ENCODE measurements at places on chromosomes 13 and 19. TPM values are rescaled to one million over a fixed set of nuclear protein-coding genes. Genes with fewer than 3 reads are reported as not detected.

DNA sequence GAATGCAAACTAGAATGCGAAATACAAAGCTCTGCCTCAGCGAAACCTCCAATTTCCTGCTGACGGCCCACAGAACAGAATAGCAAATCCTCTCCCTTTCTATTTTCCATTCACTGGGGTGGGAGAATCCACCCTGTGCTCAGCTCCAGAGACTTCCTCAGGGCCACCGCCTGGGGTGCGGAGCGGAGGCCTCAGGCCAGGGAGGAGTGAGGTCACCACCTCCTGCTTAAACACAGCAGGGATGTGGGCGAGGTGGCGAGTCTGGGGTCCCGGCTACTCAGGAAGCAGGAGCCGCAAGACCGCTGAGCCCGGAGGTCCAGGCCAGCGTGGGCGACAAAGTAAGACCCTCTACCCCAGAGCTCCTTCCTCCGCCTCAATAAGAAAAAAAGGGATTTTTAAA is 666 bp upstream of the ZNF320 start:
- no peak for DNase-seq

- DNase-seq: no peak
Observed at GRCh38 chr19:7910321-7911161, 4.1 kb upstream of the TGFBR3L start.

DNA sequence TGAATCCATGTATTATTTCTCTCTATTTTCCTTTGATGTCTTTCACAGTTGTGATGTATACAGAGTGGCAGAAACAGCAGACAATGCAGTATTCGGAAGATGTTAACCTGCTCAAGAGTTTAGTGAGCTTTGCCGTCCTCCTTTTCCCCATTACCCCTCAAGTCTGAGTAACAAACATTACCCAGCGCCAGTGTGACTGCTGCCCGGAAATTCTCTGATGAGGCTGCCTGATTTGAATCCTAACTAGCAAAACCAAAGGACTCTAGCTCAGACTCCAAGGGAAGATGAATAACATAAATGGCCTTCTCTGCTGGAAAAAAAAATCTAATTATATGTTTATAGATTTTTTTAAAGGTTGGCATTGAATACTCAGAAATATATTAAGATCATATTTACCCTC is 247.3 kb upstream of the SOX21 start:
- no peak for DNase-seq

GRCh38 chr19:13037161-13037560 is 41.9 kb downstream of the NFIX start:
- no peak for DNase-seq

The FGF9 gene
- polyA plus RNA-seq: 22.5 TPM

GRCh38 chr19:1213391-1214286 is 8.1 kb downstream of the STK11 start:
- no peak for DNase-seq

DNA sequence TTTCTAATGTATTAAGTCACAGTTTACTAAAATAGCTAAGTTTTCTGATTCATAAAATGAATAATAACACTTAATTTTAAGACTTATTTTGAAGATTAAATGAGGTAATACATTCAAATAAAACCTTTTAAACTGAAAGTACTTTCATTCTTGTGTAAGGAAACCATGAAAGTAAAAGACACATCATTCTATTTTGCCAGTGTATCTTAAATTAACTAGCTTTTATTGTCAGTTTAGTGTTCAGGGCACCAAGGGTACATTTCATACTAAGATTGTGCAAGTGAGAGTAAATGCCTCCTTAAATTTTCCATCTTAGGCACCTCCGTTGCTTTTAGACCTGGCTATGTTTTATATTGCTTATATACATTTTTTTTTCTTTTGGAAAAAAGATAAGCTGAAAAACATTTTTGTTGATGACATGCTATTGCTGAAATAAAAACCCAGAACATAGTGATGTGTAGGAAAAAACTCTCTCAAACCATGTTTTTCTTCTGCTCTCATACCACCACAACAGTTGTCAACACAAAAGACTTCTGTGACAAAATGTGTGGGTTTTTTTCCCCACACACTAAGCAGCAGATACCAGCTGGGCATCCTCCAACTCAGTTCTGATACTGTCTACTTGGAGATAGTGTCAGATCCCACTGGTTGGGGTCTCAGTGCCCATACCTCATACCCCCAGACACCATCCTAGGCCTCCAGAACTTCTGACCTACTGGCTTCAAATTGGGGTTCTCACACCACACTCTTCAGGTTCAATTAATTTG is 30.7 kb upstream of the LPAR6 start:
- DNase-seq: no peak

The CLEC4G gene
- polyA plus RNA-seq: not detected

GRCh38 chr19:4374498-4375163 is 25.7 kb downstream of the SH3GL1 start:
- no peak for DNase-seq

GRCh38 chr19:18526316-18526715 is 4.4 kb upstream of the ELL start:
- no peak for DNase-seq

The SOX1 gene
- polyA plus RNA-seq: not detected

DNA sequence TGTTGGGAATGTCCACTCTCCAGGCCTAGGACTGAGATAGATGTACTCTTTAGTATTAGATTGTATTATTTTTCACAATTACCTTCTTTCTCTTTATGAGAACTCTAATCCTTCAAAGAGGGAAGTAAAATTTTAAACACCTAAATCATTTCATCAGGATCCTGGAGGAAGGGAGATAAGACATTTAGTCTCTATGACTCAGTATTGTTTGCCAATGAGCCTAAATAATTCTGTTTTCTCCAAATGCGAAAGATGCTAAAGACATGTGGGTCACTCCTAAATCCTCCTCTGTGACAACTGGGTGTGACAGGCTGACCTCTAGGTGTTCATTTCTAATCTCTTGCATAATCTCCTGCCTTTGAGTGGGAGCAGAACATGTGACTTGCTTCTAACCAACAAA is 1736.6 kb upstream of the MIR17HG start:
- no peak for DNase-seq

The CFAP97D2 gene
- polyA plus RNA-seq: 10.1 TPM

DNA sequence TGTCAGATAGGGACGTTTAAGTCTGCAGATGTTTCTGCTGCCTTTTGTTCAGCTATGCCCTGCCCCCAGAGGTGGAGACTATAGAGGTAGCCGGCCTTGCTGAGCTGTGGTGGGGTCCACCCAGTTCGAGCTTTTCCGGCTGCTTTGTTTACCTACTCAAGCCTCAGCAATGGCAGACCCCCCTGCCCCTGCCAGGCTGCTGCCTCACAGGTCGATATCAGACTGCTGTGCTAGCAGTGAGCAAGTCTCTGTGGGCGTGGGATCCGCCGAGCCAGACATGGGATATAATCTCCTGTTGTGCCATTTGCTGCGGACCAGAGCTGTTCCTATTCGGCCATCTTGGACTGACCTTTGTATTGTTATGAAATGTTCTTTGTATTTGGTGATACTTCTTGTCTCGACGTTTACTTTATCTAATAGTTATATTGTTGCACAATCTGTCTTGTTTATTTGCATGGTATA is 46.3 kb downstream of the NBEA start:
- DNase-seq: no peak

- no peak for DNase-seq
Observed at GRCh38 chr19:7868326-7868670, 5.9 kb downstream of the PRR36 start.

DNA sequence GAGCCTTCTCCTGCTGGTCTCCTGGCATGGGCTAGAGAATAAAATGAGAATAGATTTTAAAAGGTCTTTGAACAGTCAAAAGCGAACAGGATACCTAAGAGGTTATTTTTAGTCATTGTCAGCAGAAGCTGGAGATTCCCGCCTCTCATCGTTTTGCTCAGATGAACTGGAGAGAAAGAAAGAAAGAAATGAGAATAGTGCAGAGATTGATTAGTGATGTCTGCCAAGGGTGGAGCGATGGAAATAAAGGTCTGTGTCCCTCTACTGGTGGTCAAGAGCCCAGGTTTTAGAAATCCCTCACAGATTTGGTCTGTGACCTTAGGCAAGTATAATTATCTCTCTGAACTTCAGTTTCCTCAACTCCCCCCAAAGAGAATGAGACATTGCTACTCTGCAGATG is 5.3 kb downstream of the NCAN start:
- DNase-seq: no peak

DNA sequence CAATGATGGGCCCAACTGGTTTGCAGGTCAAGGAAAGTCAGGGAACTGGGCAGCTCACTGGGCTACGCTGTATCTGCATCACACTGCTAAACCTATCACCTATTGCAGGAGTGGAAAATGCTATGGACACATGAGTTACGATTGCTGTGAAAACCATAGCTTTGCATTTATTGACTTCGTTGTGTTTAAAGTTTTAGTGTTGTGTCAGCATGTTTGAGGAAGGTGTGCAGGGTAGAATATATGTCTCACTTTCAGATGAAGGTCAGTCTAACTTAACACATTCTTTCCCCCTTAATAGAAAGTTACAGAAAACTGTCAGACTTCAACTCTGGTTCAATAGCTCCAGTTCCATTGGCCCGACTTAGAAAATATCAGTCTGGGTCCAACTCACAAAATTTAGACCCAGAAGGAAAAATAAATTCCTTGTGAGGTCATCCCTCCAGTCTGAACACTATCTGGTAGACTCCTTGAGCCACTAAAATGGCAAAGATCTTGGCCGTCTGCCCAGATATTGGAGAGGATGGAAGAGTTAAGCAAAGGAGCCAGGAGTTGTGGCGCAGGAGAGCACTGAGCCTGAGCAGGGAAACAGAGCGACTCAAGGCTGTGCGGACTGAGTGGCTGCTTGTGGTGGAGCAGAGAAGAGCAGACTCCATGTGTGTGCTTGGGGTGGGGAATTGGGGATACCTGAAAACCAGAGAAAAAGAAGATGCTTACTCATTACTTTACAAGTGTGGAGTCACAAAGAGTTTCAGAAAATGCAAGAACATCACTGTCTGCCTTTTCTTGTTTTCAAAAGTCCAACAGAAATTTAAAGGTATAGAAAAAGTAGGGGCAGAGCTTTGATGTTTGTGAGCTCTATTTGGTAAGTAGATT is 518.5 kb downstream of the FGF9 start:
- no peak for DNase-seq

The FPR1 gene
- polyA plus RNA-seq: 1.5 TPM

The KLK12 gene
- not detected for polyA plus RNA-seq

The HCST gene
- 2.7 TPM for polyA plus RNA-seq

The MED29 gene
- 48.2 TPM for polyA plus RNA-seq

GRCh38 chr19:48896191-48896720 is 2.3 kb downstream of the TULP2 start:
- no peak for DNase-seq

DNA sequence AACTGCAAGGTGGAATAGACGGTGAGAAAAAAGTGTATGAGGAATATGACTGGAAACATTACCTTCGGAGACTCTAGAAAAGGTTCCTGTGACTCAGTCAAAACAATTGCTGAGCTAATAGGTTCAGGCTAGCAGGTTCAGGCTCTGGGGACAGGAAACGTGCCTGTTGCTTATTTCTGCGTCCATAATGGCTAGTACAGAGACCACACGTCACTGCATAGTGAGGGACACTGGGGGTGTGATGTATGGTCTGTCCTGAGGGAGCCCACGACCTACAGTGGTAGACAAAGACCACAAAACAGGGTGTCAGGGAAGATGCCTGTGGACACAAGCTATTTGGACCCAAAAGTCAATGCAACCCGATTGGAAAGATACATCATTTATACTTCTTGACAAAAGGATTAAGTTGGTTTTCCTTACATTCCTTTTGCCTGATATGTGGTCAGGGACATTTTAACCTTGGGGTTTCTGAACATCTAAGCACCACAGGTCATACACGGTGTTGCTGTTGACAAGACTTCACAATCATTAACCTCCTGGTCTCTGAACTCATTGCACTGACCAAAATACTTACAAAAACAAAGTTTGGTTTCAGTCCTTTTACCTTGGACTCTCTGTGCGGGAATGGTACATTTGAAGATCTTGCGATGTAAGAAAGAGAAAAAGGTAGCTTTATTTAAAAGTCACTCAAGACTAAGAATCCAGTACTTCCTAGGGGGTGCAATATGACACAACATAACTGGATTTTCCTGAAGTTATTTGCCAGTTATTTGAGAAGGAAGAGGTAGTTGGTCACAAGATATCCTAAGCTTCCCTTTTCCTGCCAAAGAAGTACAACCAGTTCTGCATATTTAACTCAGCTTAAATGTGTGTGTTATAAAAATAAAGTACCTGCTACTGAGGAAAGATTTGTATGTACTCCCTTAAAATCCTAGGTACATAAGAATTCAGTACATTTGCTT is 20.0 kb downstream of the CRYL1 start:
- DNase-seq: no peak

The PTPRH gene
- 0.49 TPM for polyA plus RNA-seq

DNA sequence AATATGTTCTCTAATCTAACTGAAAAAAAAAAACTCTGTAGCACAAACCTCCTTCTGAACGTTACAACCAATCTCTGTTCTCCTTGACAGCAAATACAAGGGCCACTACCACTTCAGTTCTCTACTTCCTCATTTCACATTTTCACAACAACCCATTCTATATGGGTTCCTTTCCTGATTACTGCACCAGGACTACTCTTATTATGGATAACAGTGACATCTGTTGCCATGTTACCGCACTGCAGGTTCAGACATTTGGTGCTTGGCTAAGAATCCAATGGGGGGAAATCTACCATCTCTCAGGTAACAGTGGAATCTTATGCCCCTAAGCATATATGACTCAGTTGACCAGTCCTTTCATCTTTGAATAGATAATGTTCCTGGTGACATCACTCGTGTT is 11.6 kb upstream of the FPR3 start:
- no peak for DNase-seq

- no peak for DNase-seq
Observed at GRCh38 chr19:22261596-22261995, 24.6 kb upstream of the ZNF729 start.

DNA sequence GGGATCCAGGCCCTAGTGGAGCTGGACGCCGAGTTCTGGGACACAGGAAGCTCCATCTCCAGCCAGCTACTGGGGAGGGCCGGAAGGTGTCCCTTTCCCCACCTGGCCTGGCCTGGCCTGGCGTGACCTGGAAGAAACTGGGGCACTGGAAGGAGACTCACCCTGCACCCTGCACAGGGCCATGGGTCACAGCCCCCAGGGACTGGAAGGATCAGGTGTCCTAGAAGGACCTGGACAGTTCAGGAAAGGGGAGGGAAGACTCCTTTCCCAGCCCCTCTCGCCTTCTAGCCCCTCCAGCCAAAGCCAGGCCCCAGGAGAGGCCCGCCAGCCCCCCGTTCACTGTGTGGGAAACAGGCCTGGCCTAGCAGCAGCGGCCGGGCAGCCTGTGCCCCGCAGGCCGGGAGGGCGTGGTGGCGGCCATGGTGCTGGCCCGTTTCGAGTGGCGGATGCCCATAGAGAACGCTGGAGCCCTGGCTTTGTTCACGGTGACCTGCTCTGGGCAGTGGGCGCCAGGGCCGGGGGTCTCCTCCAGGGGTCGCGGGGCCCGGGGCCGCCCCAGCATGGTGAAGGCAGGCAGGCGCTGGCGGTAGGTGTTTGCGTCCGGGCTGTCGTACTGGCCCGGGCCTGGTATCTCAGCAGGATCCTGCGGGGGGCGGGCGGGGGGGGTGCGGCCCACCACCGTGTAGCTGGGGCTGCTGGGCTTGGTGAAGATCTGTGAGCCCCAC is 2.8 kb upstream of the SHC2 start:
- DNase-seq: no peak

GRCh38 chr13:99972190-99972731 is 694 bp upstream of the ZIC5 start:
- DNase-seq: no peak

- DNase-seq: no peak
Observed at GRCh38 chr19:47296036-47296435, 13.6 kb upstream of the C5AR1 start.

- DNase-seq: no peak
Observed at GRCh38 chr19:3615524-3616135, 9.0 kb upstream of the TBXA2R start.

- DNase-seq: no peak
Observed at GRCh38 chr19:49297403-49297802, 27.6 kb downstream of the SLC6A16 start.
